Stimulated activated naive CD8-positive, alpha-beta T cell treated with anti-CD3 and anti-CD28 coated beads, Interleukin-15, amount 100 ng/mL, for 72 hours (primary cell): ENCODE measurements at places on chromosomes 5 and 9.

DNA sequence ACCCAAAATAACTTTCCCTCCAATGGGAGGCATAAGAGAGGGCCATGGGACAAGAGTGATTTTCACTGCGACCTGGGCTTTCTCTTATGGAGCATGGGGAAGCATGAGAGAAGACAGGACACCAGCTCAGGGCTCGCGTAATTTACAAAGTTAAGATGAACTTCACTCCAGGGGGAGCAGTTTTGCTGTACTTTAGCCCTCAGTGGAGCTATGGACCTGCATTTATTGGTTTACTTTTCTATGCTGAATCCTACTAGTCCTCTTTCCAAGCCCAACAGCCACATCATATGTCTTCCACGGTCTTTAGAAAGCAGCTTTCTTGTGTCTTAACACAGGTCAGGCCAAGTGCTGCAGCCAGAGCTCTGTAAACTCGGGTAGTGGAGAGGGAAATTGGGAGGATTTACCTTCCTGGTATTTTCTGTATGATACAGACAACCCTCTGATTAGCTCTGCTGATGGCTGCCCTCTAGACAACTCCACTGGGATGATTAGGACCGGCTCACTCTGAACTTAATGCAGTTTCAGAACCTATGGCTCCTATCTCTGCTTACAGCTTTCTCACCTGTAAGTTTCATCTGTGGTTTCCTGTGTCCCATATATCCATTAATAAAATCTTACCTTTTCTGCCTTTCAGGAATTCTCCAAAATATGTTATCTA, 581.0 kb upstream of the RORB start:
- no peak for DNase-seq

GRCh38 chr9:6106711-6107339, 91.4 kb upstream of the RANBP6 start:
- no peak for DNase-seq

DNA sequence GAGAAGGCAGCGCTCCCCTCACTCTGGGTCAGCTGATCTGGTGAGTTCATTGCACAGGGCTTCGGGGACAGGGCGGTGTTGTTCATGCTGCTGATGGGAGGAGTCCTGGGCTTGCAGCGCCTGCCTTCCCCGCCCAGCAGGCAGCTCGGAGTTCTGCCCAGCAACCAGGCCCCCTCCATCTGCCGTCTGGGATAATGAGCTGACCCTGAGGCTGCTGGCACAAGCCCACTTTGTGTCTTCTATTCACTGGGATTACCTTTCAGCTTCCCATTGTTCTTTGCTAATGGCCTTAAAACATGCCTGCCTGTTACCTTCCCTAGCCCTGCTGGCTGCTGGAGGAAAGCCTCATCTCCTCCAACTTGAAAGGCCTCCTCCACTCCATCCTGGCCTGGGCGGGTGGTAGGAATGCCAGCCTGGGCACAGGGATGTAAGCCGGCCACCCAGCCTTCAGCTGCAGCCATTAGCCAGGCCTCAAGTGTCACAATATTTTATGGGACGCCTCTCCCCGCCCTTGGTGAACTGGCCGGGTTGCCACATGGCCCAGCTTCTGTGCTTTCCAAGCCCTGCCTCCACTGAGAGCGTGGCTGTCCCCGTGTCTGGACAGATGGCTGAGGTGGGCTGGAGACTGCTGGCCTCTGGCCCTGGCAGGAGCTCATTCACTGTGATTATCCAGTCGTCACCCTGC, 70.4 kb downstream of the GADD45G start:
- no peak for DNase-seq

DNA sequence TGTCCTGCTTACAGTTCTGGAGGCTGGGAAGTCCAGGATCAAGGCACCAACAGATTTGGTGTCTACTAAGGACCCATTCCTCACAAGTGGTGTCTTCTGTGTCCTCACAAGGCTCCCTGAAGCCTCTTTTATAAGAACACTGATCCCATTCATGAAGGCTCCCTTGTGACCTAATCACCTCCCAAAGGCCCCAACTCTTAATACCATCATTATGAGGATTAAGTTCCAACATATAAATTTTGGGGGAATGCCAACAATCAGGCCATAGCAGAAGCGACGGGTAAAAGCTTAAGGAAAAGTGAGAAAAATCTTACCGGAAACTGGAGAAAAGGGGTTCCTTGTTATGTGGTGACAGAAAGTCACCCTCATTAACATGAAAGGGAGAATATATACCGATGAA, 11.2 kb downstream of the CTNNAL1 start:
- DNase-seq = no peak

DNA sequence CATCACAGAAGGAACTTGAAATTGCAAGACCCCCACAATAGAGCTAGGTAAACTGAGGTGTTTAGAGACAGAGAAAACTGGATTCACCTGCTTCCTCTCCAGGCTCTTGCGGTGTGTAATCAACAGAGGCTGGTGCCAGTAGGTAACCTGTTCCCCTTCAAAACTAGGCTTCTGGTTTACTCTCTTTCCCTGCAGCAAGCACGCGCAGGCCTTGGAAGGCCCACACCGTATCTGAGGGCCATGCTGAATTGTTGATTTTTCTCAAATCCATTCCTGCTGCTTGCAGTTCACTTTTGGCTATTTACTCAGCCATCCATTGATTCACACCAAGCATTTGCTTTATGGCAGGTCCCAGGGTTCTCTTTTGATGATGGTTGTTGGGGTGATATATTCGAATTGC, 667 bp upstream of the FRRS1L start:
- no peak for DNase-seq

DNA sequence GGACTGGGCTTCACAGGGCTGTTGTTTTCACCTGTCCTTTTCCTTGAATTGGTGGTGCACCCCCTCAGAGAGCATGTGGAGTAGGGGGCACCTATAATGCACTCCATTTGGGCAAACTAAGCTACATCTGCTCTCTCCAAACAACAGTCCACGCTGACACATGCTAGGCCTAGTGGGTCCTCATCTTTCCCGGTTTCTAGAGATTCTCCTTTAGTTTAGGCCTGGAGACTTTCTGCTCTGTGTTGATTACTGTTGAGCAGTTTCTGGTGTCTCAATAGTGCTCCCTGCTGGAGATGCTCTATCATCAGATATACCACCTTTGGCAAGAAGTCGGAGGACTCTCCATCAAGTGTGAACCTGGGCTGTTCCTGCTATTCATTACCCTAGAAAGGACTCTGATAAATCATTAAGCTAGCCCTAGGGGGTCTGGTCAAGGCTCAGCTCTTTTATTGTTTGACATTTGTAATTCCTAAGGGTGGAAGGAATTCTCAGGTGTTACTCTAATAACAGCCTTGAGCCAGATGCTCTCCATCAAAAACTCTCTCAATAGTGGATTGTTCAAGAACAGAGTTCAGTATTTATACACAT, 64.0 kb upstream of the FYB1 start:
- peak; percentile 61 for DNase-seq

DNA sequence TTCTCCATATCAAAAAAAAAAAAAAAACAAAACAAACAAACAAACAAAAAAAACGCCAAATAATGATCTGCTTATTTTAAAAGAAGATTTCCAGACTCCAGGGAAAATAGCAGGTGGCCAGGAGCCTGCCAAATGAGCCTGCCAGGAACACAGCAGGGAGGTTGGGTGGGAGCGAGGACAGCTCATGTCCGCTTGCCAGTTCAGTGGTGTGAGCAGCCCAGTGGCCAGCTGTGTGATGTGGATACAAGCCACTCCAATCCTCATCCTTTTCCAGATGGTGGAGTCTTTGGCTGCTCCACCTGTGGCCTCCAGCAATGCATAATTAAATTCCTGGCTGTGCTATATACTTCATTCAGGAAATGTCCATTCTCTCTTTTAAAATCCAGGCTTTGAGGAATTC, 1025.1 kb upstream of the C9orf72 start:
- no peak for DNase-seq
